ENCODE measurements at places on chromosomes 2 and 18.

GRCh38 chr2:104862058-104862941 is 8.4 kb downstream of the POU3F3 start:
- DNase-seq = no peak

DNA sequence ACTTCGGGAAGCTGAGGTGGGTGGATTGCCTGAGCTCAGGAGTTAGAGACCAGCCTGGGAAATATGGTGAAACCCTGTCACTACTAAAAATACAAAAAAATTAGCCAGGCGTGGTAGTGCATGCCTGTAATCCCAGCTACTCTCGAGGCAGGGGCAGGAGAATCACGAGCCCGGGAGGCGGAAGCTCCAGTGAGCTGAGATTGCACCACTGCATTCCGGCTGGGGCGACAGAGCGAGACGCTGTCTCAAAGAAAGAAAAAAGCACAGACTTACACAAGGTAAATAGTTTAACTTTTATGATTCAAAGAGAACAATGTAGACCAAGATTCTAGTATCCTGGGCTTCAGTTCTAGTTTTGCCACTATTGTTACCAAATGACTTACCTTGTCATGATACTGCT is 37.4 kb downstream of the NCKAP1 start:
- DNase-seq = no peak

GRCh38 chr18:71045331-71046065 is 756.7 kb downstream of the SOCS6 start:
- DNase-seq = no peak

- DNase-seq = no peak
Measured at GRCh38 chr2:129879614-129880180, 99.8 kb upstream of the RAB6C start.

- no peak for DNase-seq
Measured at GRCh38 chr2:239389414-239390329, 11.1 kb downstream of the HDAC4 start.

DNA sequence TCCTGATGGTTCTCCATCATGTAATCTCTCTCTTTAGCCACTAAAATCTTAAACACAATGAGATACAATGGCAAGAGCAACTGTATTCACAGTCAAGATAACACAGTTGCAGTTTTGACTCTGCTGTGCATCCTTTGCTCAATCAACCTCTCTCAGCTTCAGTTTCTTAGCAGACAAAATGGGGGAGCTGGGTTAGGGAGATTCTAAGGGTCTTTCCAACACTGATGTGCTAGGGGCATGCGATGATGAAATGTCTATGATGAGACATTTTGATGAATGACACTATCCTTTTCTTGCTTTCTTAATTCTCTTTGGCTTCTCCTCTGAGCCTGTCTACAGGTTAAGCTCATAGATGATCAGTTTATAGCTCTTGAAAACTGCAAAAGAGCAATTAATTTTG is 1.1 kb downstream of the SERPINB10 start:
- DNase-seq = no peak

- DNase-seq = no peak
Measured at GRCh38 chr2:51511002-51511401, 479.1 kb upstream of the NRXN1 start.

DNA sequence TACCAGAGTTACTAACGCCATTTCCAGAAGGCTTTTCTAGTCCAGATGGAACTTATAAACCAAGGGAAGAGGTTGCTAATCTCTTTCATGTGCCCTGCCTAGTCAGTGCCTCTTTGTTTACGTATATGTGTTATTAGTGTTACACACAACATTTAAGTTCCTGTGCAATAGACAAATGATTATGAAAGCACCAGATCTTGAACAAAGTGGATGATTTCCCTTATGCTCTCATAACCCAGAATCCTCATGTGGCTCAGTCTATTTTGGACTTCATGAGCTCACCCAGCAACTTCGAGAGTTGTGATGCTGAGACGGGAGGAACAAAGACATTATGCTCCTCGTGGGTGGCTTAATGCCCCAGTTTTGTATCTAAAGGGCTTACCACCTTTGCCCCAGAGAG is 214.4 kb upstream of the SP5 start:
- DNase-seq = no peak

- no peak for DNase-seq
Measured at GRCh38 chr2:109529532-109530449, 84.0 kb downstream of the SEPTIN10 start.

GRCh38 chr2:6788614-6789013 is 77.1 kb downstream of the CMPK2 start:
- no peak for DNase-seq

GRCh38 chr2:239329284-239329971 is 71.4 kb downstream of the HDAC4 start:
- no peak for DNase-seq

DNA sequence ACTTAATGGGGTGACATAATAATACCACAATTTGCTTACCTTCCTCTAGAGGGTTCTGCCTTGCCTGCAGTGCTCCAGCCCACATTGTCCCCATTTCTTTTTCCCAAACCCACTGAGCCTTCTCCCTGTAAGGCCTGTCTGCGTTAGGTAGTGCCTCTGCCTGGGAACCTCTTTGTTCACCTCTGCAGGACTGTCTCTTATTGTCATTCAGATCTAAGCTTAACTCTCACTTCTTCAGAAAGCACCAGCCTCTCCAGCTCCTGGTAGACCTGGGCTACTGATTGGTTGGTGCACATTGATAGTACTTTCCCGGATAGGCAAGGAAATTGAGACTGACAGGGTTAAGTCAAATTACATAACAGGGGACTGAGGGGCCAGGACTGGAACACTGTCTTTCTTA is 49.1 kb downstream of the CCDC85A start:
- no peak for DNase-seq

DNA sequence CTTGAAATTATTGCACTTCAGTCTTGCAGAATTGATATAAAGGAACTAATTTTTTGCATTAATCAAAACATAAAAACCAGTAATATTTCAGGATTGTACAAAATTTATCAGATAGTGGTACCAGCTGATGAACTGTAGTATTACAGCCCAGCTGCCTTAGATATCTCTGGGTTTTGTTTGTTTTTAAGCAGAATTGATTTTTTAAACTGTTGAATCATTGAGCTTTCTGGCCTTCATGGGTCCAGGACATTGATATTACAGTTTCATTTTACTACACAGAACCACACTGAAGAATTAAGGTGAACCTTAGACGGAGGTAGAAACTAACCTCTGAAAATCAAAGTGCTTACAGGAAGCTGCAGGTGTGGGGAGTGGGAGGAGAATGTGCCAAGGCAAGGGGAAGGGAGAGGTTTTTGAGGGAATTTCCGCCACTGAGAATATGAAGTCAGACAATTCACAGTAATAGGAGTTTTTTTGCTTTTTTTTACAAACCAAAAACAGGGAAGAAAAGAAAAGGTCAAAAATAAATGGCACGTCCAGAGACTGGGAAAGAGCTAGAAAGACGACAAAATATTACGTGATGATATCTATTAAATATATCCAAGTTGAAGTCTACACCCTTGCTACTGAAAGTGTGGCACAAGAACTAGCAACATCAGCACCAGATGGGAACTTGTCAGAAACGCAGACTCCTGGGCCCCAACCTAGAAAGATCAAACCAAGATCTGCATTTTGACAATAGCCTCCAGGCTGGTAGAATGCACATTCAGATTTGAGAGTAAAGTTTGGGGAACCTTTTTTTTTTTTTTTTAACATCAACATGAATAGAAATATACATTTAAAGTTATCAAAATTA is 40.8 kb upstream of the SPAG16 start:
- DNase-seq = no peak

- DNase-seq = no peak
Measured at GRCh38 chr18:50161597-50162205, 33.2 kb downstream of the MYO5B start.

DNA sequence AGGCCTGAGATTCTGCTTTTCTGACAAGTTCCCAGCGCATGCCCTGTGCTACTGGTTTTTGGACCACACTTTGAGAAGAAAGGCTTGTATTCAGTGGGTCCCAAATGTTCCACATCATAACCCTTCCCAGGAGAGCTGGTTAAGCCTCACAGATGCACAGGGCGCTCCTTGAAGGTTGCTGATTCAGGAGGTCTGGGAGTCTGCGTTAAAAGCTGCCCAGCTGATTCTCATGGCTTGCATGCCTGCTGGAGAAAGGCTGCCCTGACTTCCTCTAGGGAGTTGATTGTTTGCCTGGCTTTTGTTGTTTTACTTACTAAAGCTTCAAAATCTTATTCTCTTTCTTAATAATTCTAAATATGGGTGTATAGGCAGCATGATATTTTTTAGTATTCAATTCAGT is 20.7 kb downstream of the CRYGD start:
- no peak for DNase-seq

GRCh38 chr2:190722835-190723234 is 74.0 kb downstream of the NAB1 start:
- DNase-seq = no peak

DNA sequence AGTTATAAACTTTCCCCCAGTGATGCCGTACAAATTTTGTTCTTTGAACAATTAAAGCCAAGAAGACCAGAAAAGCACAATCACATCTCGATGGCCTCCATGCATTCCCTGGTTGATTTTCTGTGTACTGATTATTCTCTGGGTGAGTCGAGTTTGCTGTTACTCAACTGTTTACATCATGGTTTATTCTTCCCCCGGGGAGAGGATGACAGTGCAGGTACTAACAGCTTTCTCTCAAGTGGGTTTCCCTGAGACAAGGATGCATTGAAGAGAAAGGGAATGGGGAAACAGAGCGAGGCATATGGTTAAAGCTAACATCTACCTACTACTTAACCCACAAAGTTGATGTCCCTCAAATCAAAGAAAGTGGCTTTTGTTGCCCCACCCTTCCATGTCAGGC is 410.8 kb upstream of the FANCL start:
- DNase-seq = no peak

DNA sequence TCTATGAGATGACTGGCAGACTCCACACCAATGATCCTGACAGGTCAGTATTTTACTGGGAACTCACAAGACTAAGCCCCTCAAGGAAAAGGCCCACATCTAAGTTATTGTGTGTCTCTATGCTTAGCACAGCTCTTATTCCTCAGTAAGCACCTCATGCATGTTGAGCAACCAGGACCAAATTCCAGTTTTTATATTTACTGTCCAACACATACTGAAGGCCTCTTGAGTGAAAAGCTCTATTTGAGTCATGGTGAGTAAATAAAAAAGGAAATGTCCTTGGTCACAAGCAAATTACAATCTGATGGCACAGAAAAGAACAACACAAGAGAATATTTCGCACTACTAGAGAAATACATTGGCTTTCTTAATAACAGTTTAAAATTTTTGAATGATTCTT is 87.9 kb upstream of the ETAA1 start:
- DNase-seq = no peak

GRCh38 chr18:77967071-77967470 is 717.4 kb downstream of the GALR1 start:
- no peak for DNase-seq

DNA sequence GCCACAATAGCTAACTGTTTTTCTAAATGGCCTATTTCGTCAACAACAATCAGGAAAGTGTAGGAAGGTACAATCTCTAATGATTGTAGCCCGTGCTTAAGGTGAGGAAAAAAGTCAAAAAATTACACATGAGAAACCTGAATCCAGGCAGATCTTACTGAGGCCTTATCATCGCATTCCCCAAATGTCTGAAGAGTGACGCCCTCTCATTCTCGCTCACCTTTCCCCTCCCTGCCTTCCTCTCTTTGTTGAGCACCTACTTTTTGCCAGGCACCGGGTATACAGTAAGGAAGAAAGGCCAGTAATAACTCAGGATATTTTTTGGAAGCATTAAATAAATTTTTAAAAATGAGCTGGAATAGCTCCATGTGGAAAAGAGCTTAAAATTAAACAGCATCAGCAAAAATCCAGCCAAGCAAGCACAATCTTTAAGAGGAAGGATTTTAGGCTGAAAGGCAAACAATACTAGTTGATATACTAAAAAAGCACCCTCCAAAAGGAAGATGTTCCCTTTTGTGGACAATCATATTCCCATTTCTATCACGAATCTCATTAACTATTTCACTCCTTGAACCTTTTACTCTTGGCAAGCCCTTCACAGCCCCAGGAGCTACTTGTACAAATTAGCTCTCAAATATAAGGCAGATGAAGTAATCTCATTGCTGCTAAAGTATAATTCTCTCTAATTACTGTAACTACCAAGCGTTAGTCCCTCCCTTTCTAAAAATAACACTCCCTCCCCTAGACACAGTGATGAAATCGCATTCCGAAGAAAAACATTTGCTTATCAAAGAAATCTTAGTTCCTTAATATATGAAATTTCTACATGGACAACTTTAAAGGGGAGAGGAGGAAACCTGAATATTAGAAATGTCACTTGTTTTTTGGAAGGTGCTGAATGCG is 40.0 kb downstream of the STAT1 start:
- DNase-seq = no peak
